ENCODE measurements at places on chromosomes 1 and 21. TPM values are rescaled to one million over a fixed set of nuclear protein-coding genes. Genes with fewer than 3 reads are reported as not detected.

DNA sequence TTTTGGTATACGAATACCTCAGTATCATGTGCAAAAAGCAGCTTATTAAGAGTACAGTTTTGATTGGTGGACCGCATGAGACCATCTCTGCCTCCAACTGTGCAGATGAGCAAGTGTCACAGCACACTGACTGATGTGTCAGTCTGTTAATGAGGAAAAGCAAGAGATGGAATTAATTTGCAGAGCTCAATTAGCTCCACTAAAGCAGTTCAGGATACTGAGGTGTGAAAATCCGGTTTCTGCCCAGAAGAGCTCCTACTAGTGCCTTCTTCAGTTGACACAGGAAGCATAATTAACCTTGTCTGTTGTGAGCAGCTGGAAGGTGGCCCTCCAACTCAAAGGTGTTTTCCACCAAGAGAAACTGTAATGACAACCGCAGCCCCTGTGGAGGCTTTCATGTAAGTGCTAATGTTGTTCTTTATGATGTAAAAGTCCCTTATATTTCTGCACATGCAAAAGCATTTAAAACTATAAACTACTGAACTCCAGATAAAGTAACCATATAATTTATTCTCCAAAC is 44.3 kb downstream of the PCNX2 start:
- DNase-seq: no peak

Gene CFHR1
- total RNA-seq: not detected

Gene KCNH1
- not detected for total RNA-seq

DNA sequence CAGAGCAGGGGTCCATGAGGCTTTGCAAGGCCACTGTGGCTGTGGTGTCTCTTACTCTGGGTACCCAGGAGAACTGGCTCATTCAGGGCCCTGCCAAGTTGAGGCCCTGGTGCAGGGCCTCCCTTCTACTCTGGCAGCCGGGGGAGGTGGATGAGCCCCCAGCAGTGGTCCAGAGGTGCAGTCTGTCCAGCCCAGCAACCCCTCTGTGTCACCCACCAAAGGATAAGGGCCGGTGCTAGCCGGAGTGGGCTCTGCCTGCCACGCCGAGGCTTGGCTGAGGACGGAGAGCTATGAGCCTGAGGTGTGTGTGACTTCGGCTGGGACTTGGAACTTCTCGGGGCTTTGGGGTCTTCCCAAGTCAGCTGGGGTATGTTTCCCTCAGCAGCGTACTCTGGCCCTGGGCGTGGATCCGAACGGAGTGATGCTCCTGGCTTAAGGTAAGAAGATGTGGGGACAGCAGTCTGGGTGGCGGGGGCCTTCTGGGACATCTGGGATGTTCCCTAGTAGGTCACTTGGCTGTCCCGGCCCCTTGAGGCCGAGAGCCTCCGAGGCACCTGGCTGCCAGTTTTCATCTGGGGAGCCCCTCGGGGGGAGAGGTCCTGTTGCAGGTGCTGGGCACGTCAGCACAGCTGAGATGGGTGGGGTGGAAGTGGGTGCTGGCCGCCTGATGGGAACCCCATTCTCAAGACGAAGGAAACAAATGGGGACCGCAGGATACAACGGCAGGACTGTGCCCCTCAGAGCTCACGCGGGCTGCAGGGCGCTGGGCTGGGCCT is 25.9 kb downstream of the RUNX3 start:
- DNase-seq: no peak

DNA sequence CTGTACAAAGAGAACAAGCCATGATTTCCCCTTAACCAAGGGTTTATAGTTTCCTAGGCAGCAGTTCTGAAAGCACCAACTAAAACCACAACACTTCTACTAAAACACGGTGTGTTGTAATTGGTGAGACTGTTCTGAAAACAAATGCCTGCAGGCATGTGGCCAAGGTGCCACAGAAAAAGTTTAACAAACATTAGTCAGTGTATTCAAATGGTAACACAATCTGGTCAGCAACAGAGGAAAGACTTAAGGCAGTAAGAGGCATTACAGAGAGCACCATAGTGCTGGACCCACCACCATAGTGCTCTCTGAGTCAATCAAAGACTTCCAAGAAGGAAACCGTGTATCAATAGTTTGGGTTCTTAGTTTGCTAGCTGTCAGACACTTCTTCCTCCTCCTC is 16.7 kb downstream of the SNIP1 start:
- no peak for DNase-seq

GRCh38 chr1:248631354-248632008 is 3.4 kb downstream of the OR2T11 start:
- no peak for DNase-seq

Gene RCSD1
- total RNA-seq: 84.9 TPM

Gene BRINP3
- total RNA-seq: not detected

DNA sequence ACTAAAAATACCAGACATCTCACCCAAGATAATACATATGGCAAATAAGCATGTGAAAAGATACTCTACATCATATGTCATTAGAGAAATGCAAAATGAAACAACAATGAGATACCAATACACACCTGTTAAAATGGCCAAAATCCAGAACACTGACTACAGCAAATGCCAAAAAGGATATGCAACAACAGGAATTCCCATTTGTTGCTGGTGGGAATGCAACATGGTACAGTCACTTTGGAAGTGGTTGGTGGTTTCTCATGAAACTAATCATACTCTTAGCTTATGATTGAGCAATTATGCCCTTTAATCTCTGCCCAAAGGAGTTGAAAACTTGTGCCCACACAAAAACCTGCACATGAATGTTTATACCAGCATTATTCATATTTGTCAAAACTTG is 6.4 kb upstream of the RGS2 start:
- DNase-seq: no peak

- no peak for DNase-seq
Observed at GRCh38 chr1:86965827-86966182, 51.4 kb downstream of the HS2ST1 start.

Gene LEMD1
- not detected for total RNA-seq

DNA sequence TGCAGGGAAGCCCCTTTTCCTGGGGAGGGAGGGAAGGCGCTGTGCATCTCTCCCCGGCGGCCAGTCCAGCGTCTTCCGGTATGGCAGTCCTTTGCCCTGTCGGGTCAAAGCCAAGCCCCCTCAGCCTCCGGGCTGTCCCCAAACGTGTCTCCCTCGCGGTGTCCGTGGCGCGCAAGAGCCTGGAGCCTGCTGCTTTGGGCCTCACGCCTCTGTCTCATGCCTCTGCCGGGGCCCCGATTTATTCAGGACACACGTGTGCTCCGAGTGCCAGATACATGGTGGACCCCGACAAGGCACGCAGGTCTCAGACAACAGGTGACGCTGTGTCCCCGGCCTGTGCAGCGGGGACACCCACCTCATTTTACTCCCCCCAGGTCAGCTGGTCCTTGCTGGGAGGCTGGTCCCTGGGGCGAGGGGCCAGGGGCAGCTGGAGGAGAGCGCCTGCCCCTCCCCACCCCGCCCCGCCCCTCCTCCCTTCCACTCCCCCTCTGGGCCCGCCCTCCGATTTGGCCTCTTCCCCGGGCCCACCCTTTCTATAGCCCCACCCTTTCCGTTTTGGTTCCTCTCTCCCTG is 176.7 kb downstream of the CAMTA1 start:
- DNase-seq: no peak

DNA sequence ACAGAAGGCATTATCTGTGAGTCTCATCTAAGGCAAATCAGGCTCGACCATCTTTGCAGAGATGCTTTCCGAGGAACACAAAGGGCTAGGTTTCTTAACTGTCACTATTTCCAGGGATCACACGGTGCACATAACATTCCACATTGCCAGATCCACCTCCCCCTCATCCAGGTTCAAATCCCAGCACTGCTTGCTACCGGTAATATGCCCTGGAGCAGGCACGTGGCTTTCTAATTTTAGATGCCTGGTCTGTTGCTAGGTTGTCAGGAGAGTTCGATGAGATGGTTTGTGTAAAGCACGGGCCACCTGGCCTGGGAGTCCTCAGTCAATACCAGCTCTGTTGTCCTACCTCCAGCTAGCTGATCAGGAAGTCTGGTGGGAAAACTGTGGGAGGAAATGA is 598.6 kb downstream of the NPHP4 start:
- no peak for DNase-seq

Gene RNU1-1
- total RNA-seq: 2,033 TPM

DNA sequence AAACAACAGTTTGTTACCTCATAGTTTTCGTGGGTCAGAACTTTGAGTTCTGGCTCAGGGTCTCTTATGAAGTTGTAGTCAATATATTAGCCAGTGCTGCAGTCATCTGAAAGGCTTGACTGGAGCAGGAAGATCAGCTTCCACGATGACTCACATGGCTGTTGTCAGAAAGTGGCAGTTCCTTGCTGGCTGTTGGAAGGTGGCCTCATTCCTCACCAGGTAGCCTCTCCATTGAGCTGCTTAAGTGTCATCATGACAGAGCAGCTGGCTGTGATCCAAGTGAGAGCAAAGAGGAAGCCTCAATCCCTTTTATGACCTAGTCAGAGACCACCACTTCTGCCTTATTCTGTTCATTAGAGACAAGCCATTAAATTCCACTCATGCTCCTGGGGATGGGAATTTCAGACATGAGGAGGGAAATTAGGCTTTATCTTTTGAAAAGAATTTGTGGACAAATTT is 5.6 kb downstream of the OSBPL9 start:
- DNase-seq: no peak

Gene VWA5B1
- not detected for total RNA-seq

Gene MCOLN2
- total RNA-seq: 142 TPM

Measured in activated T-helper 2 cell treated with anti-CD3 and anti-CD28 coated beads, Interferon-gamma antibody, Interleukin-2, Interleukin-4, amounts not matched to agents 10 μg/mL and 5 μg/mL and 100 μg/mL, durations not matched to agents 14 hours and 24 hours and 36 hours (primary cell).